ENCODE measurements at places on chromosomes 3 and 15.
A peak's percentile ranks its signal among the peaks of the same experiment; 100 is the strongest.

DNA sequence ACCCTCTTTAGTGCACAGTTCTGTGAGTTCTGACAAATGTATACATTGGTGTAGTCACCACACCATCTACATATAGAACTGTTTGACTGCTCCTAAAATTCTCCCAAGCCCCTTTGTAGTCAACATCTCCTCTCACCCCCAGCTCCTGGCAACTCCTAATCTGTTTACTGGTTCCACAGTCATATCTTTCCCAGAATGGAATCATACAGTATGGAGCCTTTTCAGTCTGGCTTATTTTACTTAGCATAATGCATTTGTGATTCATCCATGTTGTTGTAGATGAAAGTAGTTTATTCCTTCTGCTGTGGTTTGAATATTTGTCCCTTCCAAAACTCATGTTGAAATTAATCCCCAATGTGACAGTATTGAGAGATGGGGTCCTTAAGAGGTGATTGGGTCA, 41.6 kb upstream of the CCDC174 start:
- DNase-seq, result no peak

DNA sequence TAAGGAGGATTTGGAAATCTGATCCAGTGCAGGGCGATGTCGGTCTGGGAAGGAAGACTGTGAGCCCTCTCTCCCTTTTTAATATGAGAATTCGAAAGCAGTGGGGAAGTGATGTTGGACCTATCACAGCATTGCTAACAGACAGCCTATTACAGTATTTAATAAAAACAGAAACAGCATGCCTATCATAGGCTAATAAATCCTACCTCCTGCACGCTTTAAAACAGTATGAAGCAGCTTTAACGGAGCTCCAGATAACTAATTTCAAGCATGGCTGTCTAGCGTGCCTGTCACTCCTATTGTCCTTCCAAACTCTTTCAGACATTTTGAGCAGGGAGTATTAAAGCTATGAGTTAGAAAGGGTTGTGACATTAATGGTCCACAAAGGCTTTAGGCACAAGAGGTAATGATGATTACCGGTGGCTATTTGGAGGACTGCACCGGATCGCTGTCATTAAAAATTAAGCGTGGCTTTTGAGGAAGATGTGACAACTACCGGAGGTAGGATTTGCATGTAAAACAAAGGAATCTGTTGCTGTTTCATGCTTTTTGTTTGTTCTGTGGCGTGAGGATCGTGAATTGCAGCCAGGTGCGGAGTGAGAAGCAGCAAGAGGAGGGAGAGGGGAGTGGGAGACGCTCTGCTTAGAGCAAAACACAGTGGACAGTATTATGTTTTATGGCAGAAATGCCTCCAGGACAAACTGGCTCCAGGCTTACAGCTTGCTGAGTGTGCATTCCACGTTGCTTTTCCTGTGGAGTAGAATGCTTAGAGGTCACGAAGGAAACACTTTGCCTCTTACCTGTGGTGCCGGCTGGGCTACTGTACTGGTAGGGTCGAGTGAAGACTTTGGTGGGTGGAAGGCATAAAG, at the start of gene KCNMB2:
Gene KCNMB2, plus strand, starts transcription at position 226 of the 869 bp plus-strand sequence.
- no peak for DNase-seq

DNA sequence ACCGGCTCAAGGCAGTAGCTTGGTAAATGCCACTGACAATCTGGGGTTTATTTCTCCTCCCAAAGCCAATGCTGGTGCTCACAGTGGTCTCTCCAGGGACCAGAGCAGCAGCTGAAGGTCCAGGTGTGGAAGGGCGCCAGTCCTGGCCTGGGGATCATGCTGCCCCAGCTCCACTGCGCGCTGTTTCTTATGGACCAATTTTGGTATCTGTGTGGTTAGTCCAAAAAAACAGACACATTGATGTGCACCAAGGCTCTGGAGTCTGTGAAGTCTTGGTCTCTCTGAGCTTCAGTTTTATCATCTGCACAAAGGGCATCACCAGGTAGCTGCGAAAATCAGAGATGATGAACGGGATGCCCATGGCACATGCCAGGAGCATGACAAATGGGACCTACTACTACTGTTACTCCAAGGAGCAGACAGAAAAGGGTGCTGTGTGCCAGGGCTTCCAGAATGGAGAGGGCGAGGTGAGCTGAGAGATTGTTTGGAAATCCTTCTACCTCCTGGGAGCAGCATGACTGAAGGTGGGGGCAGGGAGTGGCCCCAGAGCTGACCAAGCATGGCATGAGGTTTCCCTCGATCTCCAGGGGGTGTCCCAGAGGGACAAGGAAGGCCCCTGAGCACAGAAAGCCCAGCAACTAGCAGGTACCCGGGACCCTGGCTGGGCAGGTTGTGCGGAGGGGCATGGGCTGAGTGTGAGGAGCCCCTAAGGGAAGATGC, 134.3 kb upstream of the PRR20G start:
- DNase-seq, result no peak

GRCh38 chr15:39584266-39584659, 3.4 kb downstream of the THBS1 start:
- no peak for DNase-seq

DNA sequence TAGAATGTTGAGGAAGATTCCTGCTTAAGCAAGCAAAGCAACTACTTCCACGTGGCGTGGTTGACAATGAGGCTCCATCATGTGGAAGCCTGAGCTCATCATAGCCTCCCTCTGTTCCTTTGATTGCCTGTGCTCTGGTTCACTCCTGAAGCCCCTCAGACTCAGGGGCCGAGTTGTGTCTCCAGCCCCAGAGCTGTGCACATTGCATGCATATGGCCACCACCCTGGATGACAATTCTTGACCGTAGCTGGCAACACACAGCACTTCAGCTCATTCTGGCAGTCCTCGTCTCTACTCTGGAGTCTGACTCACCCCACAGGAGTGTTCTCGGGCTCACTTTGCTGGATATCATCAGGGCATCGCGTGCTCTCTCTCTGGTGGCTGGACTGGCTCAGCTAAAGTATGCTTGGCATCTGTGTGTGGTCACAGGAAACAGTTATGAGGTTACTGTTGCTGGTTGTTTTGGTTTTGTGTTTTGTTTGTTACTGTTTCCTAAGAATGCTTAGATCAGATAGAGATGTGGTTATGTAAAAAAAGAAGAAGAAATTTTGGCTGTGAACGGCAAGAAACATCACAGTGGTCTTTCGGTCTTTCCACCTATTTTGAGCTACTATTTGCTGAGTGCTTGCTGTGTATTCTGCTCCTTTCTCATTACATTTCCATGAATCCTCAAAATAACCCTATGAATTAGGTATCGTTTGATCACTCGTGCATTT, 41.6 kb upstream of the MRPS22 start:
- peak; percentile 91 for DNase-seq

- no peak for DNase-seq
Observed at GRCh38 chr3:69536306-69537020, 150.6 kb upstream of the FRMD4B start.

GRCh38 chr3:179811321-179812095, 158.7 kb downstream of the USP13 start:
- peak; percentile 60 for DNase-seq

DNA sequence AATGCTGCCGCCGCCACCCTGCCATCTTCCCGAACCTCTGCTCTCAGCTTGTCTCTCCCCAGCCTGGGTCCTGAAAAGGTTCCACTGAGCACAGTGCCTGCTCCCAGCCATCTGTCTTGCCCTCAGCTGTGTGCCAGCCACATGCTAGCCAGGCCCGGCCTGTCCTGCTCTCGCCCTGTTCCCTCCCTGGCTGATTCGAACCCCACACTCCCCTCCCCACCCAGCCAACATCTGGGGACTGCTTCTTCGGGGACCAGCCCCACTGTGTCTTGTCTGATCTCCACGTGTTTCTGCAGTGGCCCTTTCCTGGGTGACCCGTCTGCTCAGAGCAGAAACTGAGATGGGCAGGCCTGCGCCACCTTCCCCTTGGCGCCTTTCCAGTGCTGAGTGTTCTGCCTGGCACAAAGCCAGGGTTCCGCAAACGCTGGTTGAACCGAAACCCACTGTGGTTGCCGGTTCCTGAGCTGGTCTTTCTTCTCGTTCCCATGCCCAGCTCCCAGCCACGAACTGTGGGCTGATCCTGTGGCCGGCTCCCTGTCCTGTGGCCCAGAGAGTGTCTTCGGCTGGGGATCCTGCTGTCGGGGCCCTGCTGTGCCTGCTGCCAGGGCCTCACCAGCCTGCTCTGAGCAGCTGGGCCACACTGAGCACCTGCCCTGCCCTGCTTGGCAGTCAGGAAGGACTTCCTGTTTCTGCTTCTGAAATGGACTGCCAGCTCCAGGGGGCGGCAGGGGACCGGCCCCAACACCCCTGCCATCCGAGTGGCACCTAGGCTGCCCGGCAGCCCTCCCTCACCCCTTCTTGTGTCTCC, 62.7 kb upstream of the KLF13 start:
- no peak for DNase-seq

DNA sequence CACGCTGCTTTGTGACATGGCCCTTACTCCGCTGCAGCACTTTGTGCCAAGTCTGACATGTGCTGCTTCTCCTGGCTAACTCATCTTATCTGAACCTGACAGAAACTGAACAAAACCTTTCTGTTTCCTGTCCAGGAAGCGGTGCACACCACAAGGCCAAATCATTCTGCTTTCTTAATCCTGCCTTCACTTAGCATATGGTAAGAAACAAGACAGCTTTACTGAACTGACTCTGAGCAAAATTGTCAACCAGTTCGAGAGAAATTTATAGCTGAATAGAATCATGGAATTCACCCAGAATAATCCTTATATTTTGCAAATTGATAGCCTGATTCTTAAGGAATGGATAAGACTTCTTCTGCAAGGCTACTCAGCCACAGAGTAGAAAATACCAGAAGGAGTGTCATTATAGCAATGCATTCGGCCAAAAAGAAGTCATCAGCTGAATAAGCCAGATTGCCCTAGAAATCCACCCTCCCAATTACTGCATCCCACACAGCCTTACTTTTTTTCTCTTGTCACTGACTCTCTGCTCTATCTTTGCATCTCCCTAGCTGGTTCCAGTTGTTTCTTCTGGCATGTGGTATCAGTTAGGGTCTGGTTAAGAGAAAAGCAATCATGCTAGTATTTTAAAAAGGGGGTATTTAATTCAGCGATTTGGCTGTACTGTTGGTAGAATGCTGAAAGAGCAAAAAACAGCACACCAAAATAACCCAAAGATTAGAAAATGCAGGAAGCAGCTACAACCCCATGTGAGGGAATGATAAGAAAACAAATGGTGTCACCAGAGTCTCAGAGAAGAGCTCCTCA, 41.6 kb upstream of the STRIT1 start:
- DNase-seq, result no peak

DNA sequence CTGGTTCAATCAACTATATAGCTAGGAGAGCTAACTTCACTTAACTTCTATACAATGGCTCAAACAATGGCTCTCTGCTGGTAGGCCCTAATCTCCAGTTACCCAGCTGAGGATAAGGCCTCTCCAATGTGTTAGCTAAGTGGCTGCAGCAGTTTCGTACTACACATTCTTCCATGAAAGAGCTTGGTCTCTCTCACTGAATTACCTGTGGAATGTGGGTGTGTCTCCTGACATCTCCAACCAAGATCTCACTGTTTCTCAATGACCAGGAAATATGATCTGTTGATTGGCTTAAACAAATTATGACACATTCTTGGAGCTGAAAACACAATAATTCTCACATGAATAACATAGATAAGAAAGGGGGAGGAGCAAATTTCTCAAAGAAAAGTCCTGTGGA, 169.8 kb upstream of the ROBO1 start:
- no peak for DNase-seq

- no peak for DNase-seq
Observed at GRCh38 chr3:141994856-141995255, 118.4 kb downstream of the ATP1B3 start.

DNA sequence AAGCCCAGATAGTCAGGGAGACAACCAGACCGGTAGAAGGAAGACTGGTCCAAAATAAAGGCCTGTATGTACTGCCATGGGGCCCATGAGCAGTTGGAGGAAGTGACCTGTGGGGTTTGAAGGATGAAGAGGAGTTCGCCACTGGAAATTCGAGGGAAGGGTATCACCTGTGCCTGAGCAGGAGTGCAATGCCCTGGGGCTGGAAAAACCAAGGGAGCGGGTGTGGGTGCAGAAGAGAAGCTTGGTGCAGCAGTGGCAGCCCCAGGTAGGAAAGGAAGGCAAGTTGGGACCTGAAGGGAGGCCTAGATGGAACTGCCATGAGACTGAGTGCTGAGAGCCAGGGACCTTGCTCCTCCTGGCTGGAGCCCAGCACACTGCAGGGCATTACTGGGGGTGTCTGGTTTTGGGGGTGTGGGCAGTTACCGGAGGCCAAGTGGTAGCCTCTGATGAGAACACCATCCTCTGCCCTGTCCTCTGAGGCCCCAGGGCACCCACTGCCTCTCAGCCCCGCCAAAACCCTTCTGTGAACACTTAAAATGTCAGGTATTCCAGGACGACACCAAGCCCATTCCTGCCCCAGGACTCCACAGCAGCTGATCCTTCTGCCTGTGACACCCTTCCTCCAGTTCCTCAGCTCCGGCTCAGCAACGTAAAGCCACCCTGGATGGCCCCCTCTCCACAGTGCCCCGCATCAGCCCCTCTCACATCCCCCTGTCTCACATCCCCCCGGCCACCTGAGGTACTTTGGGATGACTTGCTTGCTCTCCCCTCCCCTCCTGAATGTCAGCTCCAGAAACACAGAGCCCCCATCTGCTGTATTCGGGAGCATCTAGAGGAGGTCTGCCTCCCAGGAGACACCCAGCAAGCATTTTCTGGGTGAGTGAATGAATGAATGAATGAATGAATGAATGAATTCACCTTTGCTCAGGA, 42.9 kb downstream of the WNT7A start:
- DNase-seq, result no peak

GRCh38 chr15:99426431-99427105, 139.2 kb upstream of the MEF2A start:
- DNase-seq, result no peak

DNA sequence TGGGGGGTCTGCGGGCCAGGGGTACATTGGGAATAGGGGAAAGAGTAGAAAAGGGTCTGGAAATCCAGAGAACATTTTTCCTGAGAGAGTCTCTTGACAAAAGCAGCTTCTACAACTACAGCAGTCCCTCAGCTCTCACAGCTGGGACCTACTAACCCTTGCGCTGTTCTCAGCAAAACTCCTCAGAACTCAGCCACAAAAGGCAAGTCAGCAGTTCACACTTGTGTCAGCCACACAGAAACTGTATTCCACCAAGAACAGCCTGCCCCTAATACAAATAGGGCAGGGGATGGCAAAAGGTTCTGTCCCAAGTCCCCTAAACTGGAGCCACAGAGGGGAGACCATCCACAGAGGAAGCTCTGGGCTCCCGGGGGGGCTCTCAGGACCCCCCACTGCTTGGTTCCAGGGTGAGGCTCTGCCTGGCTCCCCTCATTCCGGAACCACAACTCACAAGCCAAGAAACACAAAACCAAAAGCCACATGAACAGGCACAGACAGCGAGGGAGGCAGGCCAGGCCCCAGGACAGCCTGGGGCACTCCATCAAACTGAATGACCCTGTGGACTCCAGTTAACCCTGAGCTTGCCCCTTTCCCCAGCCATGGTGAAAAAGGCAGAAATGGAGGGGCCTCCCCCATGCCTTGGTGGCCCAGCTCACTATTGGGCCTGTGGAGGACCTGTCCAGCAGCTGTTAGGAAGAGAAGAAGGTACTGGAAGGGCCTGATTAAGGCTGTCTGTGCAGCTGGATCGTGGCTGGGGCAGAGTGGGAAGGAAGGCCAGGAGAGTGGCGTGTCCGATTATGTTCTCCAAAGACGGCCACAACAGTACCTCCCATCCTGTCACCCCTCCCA, 162.0 kb downstream of the CHSY1 start:
- no peak for DNase-seq

GRCh38 chr3:168990134-168990533, 673.4 kb downstream of the MECOM start:
- no peak for DNase-seq

Measured in Panc1 (cell line).